ENCODE measurements at places on chromosomes 11 and 22.

GRCh38 chr11:123434262-123434661 lies 4.2 kb downstream of the GRAMD1B start:
- peak; percentile 36 for DNase-seq

DNA sequence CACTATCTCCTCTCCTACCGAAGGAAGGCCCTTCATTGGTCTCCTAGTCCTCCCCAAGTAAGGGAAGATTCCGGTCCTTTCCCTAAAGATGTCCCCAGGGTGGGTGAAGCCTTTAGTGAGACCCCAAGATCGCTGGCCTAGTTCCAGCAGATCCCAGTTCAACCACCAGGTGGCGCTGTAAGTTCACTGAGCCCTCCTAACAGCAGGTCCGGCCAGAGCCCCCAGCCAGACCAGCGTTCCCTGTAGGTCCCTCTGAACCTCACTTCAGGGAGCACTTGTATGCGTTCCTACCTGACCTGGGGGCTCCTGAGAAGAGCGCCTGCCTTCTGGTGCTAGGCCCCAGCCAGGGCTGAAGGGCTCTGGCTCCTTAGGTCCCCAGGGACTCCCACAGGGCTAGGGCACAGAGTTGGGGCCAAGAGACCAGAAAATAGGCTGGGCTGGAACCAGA lies 38.1 kb downstream of the LMO1 start:
- DNase-seq: peak; percentile 81

DNA sequence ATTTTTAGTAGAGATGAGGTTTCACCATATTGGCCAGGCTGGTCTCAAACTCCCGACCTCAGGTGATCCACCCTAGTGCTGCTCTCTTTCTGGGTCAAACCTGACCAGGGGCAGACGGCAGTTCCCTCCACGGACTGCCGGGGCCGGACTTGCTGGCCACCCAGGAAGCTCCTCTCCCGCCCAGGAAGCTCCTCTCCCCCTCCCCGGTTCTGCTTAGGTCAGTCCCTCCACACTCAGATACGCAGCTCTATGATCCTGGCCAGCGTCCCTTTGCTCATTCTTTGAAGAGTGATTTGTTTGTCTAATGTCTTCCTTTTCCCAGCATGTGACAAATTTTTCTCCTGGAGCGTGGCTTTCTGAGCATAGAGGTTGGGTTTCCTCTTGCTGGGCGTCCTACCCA lies 125.3 kb upstream of the B3GAT1 start:
- no peak for DNase-seq

DNA sequence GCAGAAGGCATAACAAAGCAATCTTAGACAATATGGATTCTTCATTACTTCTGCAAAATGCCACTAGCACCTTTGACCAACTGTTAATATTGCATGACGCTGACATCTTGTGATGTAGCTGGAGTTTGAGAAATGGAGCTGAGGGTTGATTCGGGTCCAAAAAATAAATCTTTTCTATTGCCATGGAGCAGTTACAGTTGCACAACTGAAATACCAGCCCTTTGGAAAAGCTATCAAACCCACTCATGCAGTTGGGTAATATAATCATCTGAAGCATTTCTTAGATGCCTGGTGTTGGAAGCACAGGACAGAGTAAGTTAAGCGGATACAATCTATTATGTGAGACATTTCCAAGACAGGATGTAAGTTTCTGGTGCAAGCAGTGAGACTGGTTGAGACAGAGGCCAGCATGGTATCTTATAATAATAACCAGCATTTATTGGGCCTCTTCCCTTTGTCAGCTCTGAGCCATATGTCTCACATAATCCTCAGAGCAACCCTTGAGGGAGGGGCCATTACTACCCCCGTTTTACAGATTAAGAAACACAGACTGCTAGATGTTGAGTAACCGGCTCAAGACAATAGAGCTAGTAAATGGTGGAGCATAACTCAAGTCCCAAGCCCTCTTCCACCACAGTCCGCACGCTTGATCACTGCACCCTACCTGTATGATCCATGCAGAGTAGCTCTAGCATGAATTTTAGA lies 74.9 kb upstream of the CAPRIN1 start:
- no peak for DNase-seq

GRCh38 chr11:30983776-30984441 lies 385.6 kb downstream of the DCDC1 start:
- no peak for DNase-seq

GRCh38 chr11:62399878-62400266 lies 19.0 kb upstream of the SCGB1A1 start:
- no peak for DNase-seq

DNA sequence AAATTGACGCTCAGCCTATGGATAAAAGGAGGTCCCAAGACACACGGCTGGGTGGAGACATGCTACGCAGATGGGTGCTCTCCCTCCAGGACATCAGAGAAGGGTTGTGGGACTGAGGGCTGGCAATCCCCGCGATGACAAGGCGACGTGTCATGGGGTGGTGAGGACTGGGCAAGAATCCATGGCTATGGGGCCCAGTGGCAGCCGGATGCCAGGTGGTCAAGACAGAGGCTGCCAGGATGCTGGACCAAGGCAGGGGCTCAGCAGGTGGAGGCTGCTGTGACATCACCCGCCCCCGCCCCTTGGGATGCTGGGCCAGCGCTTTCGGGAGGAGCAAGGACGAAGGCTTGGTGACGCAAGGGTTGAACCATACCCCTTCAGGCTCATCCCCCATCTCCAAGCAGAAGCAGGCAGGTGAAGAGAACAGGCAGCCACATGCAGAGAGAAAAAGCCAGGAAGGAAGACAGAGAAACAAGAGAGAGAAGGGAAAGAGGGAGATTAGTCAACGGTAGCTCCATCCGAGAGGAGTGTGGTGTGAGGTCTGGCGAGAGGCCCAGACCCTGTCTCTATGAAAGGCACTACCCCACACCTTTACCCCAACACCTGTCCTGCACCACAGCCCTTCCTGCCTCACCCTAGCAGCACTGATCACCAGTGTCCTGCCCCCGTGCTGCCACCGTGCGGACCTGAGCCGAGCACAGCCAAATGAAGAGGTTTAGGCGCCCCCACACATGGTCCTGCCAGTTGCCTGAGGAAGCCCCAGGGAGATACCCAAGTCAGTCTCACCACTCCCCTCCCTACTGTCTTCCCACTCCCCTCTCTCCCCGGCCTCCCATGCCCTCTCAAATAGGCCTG lies 24.1 kb upstream of the RASL10A start:
- DNase-seq: no peak

GRCh38 chr11:4865855-4866254 lies 15.8 kb upstream of the OR51T1 start:
- DNase-seq: no peak

- DNase-seq: no peak
Measured at GRCh38 chr22:24995649-24996180, 43.2 kb downstream of the KIAA1671 start.

- DNase-seq: peak; percentile 86
Measured at GRCh38 chr11:67648140-67648795, 2.3 kb downstream of the ACY3 start.

DNA sequence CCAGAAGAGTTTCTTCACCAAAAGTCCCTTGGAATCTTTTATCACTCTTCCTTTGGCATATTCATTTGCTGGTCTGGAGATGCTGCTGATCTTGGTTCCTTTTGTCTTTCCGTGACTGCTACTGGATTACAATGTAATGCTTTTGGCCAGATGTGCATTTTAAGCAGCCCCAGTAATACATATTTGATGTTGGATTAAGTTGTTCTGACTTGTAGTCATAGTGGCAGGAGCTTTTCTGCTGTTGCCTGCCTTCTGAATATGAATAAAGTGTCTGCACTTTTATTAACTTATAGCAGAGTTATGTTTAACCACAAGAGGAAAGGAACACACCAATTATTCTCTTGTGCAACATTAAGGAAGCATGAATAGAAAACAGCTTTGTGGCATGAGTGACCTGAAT lies 360.0 kb upstream of the DDI1 start:
- no peak for DNase-seq

GRCh38 chr11:20337526-20338154 lies 25.9 kb upstream of the HTATIP2 start:
- no peak for DNase-seq

GRCh38 chr11:995752-996420 lies 40.6 kb downstream of the MUC6 start:
- DNase-seq: no peak

DNA sequence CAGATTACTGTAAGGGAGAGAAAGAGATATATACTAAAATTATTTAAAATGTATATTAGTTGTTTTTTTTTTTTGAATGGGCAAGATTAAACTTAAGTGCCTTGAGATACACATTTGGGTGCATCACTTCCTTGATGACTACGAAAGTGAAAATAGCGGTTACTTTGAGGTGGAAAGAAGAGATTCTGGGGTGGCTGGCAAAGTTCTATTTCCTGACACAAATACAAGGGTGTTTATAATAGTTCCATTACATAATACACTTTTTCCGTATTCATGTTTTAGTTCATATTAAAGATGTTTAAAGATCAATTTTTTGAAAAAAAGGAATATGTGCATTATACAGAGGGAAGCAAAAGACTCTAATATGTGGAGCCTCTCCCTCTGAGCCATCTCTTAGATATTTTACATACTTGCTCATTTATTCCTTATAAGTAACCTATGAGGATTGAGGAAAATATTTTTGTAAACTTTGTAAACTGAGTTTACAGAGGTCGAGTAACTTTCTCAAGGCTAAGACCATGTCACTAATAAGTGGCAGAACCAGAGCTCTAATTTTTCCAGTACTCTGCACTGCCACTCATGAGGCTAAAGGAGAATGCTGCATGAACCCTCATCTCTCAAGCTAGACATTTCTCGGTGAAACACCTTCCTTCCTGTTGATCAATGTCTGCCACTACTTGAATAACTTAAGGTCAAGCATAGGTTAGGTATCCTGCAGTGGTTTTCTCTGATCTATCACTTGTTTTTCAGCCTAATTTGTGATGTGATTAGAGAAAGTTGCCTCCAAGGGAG lies 58.6 kb downstream of the DDIAS start:
- DNase-seq: peak; percentile 35

DNA sequence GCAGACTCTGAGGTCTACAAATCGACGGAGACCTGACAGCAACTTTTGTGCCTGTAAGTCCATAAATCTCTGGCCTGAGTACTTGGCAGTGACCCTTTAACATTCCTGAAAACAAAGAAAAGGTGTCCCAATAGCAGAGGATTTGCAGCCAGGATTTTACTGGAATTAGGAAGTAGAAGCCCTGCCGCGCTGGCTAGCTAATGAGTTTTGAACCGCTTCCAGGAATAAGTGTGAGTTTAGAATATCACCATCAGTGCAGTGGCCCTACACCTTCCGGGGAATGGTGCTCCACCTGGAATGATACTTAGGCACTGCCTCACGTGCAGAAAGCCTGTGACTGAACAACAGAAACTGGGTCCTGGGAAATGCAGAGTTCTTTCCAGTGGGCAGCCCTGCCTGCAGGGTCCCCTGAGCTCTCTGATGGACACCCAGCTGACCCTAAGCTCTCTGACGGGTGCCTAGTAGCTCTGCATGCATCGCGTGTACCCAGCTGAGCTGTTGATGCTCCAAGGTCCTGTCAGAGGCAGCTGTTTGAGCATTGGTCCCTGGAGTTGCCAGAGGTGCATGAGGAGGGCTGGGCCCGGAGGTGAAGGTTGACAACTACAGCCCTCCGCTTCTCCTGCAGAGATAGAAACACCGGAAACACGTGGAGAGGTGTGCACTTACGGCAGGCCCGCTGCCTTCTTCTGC lies 380.9 kb downstream of the TBC1D22A start:
- DNase-seq: no peak

DNA sequence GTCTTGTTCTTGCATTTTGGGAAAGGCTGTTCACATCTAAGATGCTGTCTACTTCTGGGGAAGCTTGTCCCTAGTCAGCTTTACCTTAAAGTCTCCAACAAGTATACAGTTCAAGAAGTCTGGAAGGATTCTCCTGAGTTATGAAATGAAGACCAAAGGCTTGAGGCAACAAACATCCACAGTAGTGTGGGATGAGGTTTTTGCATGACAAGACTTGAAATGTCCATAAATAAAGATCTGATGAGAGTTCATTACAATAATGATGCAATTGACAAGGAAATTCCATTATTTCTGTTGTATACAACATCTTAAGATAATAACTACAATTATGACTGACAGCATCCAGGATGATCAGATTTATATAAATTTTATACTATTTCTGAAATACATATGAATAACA lies 21.3 kb upstream of the KDM4E start:
- no peak for DNase-seq

GRCh38 chr11:91822805-91823204 lies 401.8 kb upstream of the FAT3 start:
- DNase-seq: no peak

GRCh38 chr22:19117111-19117512 lies 5.1 kb downstream of the DGCR2 start:
- DNase-seq: no peak

DNA sequence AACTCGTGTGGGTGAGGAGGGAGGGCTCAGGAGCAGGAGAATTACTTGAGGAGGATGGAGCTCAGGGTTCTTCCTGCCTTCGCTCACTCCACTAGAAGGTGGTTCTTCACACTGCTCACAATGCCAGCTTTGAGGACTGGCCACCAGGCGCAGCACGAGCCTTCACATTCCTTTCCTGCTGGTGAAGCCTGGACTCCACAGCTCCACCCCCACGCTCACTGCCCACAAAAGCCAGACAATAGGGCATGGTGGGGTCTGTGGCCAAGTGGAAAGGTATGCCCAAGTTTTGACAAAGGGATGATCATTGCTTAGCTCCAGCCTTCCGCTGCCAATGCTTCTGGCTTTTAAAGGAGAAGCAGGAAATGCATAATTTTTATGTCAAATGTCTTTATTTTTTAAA lies 58.0 kb upstream of the FADD start:
- DNase-seq: no peak
